ENCODE measurements at places on chromosomes 7 and 10.
A peak's percentile ranks its signal among the peaks of the same experiment; 100 is the strongest.

DNA sequence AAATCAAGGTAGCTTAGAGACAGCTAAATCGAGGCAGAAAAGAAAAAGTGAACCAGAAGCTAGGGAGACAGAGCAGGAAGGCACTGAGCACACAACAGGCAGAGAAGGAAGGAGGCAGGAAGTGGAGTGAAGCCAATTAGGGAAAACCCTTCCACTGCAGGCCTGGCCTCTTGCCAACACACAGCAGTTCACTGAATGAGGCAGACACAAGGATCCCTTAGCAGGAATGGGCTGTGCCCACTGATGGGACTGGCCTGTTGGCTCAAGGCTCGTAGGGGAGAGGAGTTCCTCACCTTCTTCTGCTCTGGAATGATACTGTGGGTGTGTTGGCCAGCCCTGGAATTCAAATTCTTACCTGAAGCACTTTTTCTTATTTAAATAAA lies 220.3 kb upstream of the STK17A start:
- DNase-seq: peak; percentile 57

DNA sequence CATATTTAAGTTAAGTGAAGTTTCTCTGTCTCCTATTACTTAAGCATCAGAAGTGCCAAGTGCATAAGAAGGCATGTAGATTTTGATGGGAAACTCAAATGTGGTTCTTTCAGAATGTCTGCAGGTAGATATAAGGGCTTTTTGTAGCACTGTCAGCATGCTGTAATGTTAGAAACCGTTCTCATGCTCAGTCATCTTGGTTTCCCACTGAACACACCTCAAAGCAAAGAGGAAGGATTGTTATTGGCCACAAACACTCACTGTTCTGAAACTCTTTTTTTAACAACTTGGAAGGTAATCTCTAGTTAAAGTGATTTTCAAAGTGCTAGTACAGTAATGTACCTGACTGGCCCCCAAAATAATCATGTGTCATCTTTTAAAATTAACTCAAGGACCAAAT lies 126.0 kb downstream of the AASS start:
- no peak for DNase-seq

DNA sequence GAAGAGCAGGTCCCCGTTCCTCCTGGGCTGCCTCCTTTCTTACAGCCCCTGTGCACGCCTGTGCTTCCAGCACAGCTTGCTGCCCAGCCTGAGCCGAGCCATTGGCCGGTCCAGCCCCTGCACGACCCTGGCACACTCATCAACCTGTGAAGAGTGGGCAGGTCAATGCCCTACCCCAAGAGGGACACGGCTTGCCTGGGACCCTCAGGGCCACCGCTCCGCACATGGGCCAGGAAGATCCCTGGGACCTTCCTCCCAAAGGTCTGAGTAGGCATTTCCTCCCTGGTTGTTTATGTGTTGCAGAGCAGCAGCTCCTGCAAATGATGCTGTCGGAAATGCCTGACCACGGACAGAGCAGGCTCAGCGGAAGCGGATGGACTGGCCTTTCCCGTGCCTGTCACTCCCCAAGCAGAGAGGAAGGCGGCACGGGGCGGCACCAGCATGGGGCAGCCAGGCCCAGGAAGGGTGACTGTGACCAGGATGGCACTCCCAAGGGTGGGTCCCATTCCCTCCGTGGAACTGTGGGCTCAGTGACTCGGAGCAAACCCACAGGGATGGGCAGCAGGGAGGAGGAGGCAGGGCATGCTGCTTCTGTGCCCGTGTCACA lies 252.5 kb downstream of the TNS3 start:
- no peak for DNase-seq

DNA sequence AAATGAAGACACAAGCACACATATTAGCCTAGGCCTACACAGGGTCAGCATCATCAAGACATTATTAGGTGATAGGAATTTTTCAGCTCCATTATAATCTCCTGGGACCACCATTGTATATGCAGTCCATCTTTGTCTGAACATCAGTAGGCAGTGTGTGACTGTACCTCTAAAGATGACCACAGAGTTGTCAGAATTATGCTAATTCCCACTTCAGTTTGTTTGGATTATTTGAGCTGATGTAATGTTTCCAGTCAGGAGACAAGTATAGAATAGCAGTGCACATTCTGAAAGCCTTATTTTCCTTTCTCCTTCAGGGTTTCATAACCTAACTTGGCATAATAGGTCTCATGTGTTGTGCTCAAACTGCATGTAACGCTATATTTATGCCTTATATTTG lies 306.4 kb downstream of the NXPH1 start:
- DNase-seq: no peak

GRCh38 chr7:101021703-101022102 lies 1.8 kb downstream of the MUC17 start:
- DNase-seq: no peak
